ENCODE measurements at places on chromosomes 13 and 19.

DNA sequence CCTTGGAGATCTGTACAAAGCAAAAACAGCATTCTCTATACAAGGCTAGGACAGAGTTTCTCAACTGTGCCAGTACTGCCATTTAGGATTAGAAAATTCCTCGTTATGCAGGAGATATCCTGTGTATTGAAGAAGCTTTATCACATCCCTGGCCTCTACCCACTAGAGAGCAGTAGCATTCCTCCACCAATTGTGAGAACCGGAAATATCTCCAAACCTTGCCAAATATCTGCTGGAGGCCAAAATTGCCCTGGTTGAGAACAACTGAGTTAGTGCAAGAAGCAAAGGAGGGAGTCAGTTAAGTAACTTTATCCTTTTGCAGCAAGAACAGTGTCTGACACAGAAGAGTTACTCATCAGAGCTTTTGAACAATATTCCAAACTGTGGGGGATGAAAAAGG lies 16.2 kb upstream of the FREM2 start:
- DNase-seq = no peak

GRCh38 chr19:50906217-50906616 lies 5.0 kb downstream of the KLK4 start:
- DNase-seq = no peak

DNA sequence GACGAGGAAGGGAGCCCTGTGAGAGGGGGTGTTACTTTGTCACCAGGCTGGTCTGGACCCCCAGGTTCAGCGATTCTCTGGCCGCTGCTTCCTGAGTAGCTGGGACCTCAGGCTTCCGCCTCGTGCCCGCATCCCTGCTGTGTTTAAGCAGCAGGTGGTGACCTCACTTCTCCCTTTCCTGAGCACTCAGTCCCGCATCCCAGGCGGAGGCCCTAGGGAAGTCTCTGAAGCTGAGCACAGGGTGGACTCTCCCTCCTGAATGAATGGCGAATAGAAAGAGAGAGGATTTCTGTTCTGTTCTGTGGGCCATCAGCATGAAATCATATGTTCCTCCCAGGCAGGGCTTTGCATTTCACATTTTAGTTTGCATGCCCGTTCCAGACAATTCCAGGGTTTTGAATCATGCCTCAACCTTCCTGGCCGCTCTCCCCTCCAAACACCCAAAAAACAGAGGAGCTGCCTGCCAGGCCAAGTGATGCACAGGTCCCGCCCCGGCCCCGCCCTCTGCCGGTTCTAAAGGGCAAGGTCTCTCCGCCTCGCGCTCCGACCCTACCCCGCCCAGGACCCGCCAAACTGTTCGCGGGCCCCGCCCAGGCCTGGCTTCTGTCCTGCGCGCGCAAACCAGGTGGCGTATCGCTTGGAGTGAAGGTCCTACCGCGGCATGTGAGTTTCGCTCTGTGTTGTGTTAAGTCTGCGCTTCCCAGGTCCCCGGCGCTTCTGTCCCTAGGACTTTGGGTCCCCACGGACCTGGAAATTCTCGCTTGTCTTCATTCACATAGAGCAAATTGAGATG lies 35.1 kb upstream of the ZNF808 start:
- DNase-seq = no peak

GRCh38 chr19:3514930-3515329 lies 8.8 kb downstream of the FZR1 start:
- DNase-seq = no peak

- no peak for DNase-seq
These were observed 20.4 kb downstream of the RNF17 start for GRCh38 chr13:24784319-24784718.

GRCh38 chr19:40280608-40281221 lies 4.4 kb downstream of the AKT2 start:
- DNase-seq = no peak

DNA sequence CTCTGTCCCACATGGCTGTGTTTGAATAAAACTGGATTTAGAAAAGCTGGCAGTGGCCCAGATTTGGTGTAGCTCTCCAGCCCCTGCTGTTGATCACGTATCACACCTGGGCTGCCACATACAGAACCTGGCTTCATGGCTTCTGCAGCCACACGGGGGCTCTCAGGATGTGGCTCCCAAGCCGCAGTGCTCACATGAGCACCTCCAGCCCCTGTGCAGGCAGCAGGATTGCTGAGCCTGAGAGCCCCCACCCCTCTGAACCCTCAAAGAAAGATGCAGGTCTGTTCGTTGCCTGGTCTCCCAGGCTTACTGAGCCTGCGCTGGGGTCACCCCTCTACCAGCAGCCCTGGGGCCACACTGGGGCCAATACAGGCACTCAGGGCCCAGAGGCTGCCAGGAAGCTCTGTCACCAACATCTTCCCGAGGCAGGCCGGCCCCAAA lies 2.7 kb downstream of the PLEKHF1 start:
- DNase-seq = no peak

GRCh38 chr19:29568036-29569025 lies 37.8 kb upstream of the POP4 start:
- DNase-seq = no peak

DNA sequence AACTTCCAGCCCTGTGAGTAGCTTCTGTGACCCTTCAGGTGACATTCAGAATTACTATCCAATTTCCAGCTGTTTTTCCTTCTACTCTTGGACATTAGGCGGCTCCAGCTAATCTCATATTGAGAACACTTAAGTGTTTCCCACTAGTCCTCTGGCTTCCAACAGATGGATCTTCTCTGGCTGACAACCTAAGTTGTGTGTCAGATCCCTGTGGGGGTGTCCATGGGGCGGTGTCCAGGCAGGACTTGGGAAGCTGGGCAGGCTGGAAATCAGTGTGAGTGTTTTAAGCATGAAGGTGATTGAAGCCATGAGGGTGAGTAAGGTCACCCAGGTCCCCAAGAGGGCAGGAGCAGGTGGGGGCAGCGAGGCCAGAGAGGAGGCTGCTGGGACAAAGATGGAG lies 10.1 kb downstream of the CNOT3 start:
- DNase-seq = no peak

DNA sequence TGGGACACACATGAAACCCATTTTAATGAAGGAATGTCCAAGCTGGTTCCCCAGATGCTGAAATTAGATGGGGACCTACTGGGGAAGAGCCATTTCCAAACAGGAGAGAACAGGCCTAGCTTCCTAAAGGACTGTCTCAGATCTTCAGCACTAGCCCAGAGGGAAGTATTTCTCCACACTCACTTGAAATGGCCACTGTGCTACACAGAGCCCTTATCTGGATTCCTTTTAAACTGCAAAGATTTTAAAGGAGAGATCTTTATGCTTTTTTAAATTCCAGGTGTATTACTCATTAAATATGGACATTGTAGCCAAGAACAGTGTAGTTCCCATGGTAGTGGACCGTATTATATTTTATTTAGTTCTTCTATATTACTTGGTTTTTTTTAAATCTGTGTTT lies 255.3 kb downstream of the SHISA2 start:
- DNase-seq = no peak

Measured in kidney capillary endothelial cell (primary cell).